Activated CD4-positive, alpha-beta T cell treated with anti-CD3 and anti-CD28 coated beads, Interleukin-10, Interleukin-2, amounts not matched to agents 100 ng/mL and 50 ng/mL, durations not matched to agents 16 hours and 8 hours (primary cell): ENCODE measurements at places on chromosomes 13 and 19.

DNA sequence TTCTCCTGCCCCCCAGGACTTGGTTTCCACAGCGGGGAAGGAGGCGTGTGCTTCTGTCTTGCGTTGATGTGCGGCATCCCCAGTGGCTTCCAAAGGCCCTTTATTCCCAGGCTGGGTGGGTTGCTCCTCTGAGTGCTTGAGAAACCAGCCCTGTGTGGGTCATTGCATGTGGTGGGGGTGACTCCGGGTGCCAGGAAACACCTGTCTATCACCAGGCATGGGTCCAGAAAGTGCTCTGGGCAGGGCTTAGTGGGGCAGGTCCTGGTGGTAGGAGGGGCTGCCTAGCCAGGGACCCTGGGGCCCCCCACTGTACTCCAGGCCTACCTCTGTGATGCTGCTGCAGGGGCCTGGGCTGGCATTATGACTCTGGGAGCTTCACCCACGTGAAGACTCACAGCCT is 9.6 kb downstream of the DDA1 start:
- DNase-seq, result no peak

- no peak for DNase-seq
Measured at GRCh38 chr13:94331281-94331680, 148.2 kb downstream of the DCT start.

GRCh38 chr19:12794196-12794941 is 3.1 kb downstream of the JUNB start:
- peak; percentile 26 for DNase-seq

GRCh38 chr19:28887920-28888618 is 324.9 kb downstream of the UQCRFS1 start:
- DNase-seq, result no peak

DNA sequence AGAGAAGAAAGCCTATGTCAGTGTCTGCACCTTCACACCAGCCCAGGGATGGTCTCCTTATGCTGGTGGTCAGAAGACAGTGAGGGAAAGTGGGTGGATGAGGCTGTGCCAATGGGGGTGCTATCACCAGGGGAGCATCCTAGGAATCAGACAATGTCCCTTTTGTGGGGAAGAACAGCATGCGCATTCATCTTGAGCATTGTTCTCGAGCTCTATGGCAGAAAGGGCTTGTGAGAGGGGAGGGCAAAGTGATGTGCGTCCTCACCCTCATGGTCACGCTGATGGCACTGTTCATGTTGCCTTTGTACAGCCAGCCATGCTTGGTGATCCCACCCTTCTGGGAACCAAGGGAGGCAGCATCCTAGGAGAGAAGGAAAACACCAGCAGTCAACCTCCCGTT is 56.1 kb downstream of the DOCK9 start:
- DNase-seq, result no peak

GRCh38 chr19:54178581-54179261 is 5.8 kb upstream of the TMC4 start:
- DNase-seq, result peak; percentile 51

DNA sequence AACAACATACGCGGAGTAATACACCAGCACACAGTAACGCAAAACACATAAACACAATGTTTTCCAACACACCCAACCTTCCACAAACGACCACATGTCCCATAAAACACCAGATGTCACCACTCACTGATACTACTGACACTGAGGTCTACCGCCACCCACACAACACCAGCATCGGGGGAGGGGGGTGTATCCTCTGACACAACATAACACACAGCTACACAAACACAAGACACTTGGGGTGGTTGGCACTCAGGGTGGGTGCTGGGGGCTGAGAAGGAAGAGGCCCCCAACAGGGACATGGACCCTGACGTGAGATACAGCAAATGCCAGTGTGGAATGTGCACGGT is 1.5 kb upstream of the KCNN4 start:
- no peak for DNase-seq

GRCh38 chr19:54035215-54036178 is 28.2 kb downstream of the VSTM1 start:
- DNase-seq, result no peak

GRCh38 chr13:72908416-72908815 is 126.5 kb downstream of the PIBF1 start:
- DNase-seq, result no peak

DNA sequence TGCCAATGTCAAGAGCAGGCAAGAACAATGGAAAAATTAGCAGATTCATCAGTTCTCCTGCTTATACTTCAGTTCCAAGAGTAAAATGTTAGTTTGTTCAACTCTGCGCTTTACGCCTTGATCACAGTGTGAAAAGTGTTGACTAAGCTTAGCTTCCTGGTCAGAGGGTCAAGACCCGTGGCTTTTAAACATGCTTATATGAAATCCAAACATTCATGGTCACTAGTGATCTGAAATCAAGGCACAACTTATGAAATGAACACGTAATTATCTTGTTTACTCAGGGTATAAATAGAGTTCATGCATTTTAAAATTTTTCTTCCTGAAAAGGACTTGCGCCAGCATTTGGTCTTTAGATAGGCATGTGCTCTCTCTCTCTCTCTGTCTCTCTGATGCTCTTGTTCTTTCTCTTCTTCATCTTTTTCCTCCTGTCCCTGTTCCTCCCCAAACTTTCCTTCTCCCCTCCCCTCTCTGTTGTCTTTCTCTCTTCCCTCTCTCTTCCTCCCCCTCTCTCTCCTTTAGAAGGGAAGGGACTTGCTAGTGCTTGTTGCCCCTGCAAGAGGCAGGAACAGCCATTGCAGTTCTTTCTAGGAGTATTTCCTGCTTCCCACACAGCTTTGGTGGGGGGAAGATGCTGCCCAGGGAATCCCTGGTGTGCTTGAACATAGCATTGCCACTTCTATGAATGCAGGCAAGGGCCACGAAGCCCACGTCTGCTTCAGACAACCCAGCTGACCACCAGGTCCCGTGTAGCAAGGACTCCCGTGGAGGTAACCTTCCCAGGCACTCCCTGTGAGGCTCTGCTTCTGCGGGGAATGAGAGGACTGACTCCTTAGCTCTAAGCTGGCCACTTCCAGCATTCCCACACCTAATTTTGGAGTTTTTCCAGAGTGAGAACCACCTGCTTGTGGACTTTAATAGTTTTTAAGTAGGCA is 7.1 kb upstream of the ZNF536 start:
- DNase-seq, result no peak

- no peak for DNase-seq
Measured at GRCh38 chr19:8208119-8208921, 850 bp upstream of the CERS4 start.

DNA sequence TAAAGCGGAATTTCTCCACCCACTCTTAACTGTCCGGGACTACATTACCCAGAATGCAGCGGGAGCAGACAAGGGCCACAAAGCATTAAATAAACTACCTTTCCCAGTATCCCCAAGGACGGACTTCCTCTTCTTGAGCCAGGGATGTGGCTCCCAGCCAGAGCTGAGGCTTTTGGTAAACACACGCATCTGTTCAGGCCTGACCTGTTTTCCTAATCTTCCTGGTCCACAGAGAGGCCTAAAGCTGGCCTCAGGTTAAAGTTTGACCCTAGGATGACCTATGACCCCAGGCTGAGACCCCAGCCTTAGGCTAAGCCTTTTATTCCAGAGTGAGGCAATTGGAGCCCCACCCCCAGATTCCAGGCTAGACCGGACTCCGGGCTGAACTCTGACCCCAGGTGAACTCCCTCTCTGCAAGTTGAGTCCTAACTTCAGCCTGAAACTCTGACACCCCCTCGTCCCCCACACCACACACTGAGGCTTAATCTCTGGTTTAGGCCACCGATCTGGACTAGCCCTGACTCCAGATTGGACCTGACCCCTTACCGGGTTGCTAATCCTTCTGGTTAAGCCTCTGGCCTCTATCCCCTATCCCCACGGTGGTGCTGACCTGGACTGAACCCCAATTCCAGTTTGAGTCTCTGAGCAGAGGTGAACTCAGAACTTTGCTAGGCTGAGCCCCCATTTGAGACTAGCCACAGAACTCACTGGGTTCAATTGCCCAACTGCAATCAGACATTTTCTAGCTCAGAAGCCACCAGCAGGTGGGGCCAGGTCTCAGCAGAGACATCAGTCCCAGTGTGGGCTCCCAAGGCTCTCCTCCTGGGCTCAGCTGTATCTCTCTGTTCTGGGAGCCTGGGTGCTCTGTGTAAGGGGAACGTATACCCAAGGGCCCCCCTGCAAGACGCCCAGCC is 750 bp upstream of the GPR108 start:
- peak; percentile 90 for DNase-seq

DNA sequence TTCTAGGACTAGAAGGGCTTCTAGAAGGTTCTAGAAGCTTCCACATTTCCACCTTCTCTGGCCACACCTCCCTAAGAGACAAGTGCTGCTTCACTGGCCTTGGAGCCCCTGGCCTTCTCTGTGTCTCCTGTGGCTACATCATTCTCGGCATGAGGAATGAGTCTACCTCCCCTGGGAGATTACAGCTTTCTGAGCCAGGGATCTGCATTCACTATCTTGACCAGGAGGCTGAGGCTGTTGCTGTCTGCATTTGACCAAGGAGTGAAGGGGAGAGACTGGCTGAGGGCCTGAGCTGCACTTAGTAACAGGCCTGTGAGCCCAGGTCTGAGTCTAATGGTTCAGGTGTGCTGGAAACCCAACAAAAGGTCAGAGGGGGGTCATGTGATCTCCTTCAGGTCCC is 5.3 kb downstream of the CPAMD8 start:
- no peak for DNase-seq

GRCh38 chr19:18514800-18515682 is 6.8 kb downstream of the ELL start:
- DNase-seq, result peak; percentile 38

DNA sequence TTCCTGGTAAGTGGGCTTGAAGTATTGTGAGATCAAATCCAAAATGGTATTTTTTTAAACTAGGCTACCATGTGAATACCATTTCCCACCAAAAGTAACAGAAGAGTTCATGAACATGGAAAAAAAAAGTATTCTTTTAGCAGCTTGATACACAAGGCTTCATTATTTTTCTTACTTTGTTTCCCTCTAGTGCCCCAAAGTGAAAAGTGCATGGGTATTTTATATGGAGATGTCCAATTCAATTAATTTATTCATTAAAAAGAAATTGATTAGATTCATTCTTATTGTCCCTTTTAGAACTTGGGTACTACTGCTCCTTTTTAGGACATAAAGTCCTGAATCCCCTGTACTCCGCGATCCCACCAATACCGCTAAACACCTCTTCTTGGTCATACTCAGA is 28.6 kb upstream of the SCEL start:
- DNase-seq, result no peak

DNA sequence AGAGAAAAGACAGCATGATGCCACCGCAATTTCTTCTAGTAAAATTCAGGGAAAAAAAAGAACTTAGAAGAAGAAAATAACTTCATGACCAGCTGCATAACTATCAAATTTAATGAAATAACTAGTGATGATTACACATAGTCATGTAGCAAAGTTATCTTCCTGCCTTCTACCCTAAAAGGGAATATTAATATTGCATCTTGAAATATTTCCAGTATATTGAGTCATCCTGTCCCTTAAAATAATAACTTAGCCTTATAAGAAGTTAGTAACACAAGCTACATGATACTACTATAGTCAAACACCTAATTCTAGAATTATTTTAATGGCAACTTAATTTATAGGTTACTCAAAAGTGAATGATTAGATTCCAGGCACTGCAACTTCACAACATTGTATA is 289.2 kb downstream of the KLF12 start:
- no peak for DNase-seq

- DNase-seq, result no peak
Measured at GRCh38 chr13:98171900-98172589, 5.0 kb downstream of the RNF113B start.

- no peak for DNase-seq
Measured at GRCh38 chr13:77833331-77833863, 85.2 kb downstream of the EDNRB start.

GRCh38 chr13:20294497-20294896 is 62.4 kb upstream of the GJB6 start:
- DNase-seq, result no peak

- DNase-seq, result no peak
Measured at GRCh38 chr19:1630811-1631210, 21.6 kb downstream of the TCF3 start.

DNA sequence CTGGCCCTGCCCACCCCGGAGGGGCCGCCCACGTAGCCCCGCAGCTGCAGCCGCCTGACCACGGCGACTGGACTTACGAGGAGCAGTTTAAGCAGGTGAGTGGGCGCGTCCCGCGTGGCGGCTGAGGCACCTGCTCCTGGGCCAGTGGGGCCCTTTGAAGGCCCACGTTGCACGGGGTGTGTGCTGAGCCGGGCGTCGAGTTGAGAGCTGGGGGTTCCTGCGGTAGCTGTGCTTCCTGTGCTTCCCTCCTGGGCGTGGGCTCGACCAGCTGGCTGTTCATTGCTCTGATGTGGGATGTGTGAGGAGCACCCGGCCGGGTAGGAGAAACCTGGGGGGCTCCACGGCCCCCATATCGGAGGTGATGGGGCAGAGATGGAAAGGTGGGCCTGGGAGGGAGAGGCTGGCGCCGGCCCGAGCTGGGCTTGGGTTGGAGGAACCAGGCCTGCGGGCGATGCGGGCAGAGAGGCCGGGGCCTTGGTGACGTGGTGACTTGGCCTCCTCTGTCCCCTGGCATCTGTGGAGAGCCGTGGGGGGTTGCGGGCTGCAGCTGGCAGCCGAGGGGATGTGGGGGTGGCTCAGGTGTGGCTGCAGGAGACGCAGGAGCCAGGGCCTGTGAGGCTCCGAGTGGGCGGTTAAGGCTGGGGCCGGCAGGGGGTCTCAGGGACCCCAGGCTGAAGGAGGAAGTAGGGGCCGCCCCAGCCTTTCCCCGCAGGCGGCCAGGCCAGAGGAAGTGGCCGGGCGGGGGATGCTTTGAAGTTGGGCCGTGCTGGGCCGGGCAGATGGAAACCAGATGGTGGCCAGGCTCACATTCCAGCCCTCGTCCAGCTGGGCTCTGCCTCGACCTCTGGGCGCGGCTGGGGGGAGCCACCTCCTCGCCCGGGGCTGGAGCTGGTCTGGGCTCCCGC is 7.1 kb downstream of the ARID3A start:
- no peak for DNase-seq

- no peak for DNase-seq
Measured at GRCh38 chr13:51243832-51244231, 21.6 kb downstream of the FAM124A start.

- DNase-seq, result no peak
Measured at GRCh38 chr13:49774376-49775005, 18.0 kb downstream of the KPNA3 start.

GRCh38 chr13:74443631-74444030 is 309.4 kb upstream of the KLF12 start:
- DNase-seq, result no peak

- DNase-seq, result no peak
Measured at GRCh38 chr13:67416047-67416925, 186.2 kb upstream of the PCDH9 start.

DNA sequence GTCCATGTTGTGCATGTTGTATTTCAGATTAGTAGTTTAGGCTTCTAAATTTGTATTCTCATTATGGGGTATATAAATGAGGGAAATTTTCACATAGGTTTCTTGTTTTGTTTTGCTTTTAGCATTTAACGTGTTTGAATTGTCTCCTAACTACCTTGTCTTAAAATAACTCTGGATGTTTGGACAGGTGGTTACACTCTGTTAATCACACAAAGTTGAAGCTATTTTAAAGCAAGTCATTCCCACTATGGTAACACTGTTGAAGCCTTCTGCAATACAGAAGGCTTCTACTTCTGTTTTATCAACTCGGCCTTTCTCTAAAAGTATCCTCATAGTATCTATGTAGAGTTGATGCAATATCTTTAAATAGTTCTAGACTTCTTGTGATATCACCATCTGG is 245.3 kb upstream of the HTR2A start:
- no peak for DNase-seq
